Heart right ventricle (tissue), 16 donors: ENCODE measurements at places on chromosomes 5 and 9. TPM values are rescaled to one million over a fixed set of nuclear protein-coding genes. Genes with fewer than 3 reads are reported as not detected.

PCDH12 gene
- 4.9 TPM for total RNA-seq

PCDHGA1 gene
- 2.3 TPM for total RNA-seq

PCDHB14 gene
- total RNA-seq: 5.6 TPM

DNA sequence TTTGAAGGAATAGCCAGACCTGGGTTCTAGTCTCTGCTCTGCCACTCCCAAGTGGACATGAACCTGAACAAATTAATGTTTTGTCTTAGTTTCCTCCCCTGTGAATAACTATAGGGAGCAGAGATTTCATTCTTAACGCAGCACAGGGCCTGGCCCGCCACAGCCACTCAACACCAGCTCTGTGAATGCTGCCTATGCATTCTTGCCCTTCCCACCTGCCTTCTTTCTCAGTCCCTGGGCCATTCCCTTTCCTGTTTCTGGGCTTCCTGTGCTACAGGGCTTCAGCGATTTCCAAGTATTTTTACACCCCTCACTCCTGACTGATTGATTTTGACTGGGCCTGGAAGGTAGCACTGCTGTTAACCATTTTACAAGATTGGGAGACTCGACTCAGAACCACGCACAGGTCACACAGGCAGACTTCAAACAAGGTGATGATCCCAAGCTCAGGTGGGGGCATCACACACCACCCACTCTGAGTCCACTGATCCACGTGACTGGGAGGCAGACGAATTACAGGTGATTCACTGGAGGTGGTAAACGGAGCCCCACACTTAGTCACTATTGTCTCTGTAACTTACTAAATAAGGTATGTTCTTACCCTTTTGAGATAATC is 21.4 kb downstream of the PTPN3 start:
- no peak overlapping the region for H3K4me3 ChIP-seq
- peaks cover 63% of the 10 kb centered on the region for H3K4me1 ChIP-seq
- H3K36me3 ChIP-seq: no peaks in the 10 kb centered on the region
- DNase-seq: no peak
- H3K27ac ChIP-seq: peak overlapping the region; percentile 18

- H3K4me3 ChIP-seq: no peak overlapping the region
- H3K36me3 ChIP-seq: no peaks in the 10 kb centered on the region
- no peak for DNase-seq
- H3K4me1 ChIP-seq: no peaks in the 10 kb centered on the region
Measured at GRCh38 chr5:54021431-54022164, 288.8 kb downstream of the ARL15 start.

- H3K36me3 ChIP-seq: peaks cover 42% of the 10 kb centered on the region
- no peaks in the 10 kb centered on the region for H3K27me3 ChIP-seq
- no peak overlapping the region for H3K4me3 ChIP-seq
- no peaks in the 10 kb centered on the region for H3K4me1 ChIP-seq
- H3K27ac ChIP-seq: no peak overlapping the region
Measured at GRCh38 chr9:120902569-120903535, 23.7 kb downstream of the TRAF1 start.

GRCh38 chr9:35406183-35406959 is 83.5 kb upstream of the RUSC2 start:
- H3K27me3 ChIP-seq: no peaks in the 10 kb centered on the region
- no peak for DNase-seq
- no peaks in the 10 kb centered on the region for H3K4me1 ChIP-seq
- no peaks in the 10 kb centered on the region for H3K36me3 ChIP-seq
- H3K4me3 ChIP-seq: no peak overlapping the region

DNA sequence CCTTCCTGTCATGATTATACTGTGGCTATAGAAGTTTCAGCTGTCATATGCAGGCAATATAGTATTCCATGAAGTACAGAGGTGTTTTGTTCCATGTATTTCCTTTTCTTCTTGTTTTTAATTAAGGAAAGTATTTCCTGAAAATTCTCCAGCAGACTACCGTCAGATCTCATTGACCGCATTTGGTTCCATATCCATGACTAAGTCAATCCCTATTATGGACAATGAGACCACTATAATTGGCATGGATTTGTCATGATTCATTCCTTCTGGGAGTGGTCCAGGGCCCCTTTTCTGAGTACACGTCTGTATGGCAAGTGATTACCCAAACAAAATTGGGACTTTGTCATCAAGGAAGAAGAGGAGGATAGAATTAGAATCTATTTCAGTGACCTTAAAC is 283.2 kb upstream of the CLINT1 start:
- H3K27me3 ChIP-seq: no peaks in the 10 kb centered on the region
- no peaks in the 10 kb centered on the region for H3K36me3 ChIP-seq
- H3K4me3 ChIP-seq: no peak overlapping the region
- peaks cover 2% of the 10 kb centered on the region for H3K4me1 ChIP-seq
- no peak for DNase-seq

DNA sequence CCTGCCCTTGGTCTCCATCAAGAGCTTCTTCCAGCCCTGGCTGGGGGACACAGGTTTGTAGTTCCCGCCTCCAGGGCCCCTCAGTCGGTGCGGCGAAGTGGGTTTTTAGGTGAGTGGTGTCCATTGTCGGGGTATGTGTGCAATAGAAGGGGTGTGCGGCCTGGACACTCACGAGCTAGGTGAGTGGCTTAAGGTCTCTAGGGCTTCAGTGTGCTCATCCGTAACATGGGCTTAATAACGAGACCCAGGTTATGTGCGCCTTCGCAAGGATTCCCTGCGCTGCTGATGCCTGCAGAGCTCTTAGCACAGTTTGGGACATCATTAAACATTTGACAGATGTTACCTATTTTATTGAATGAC is 656 bp downstream of the CEP78 start:
- peaks cover 6% of the 10 kb centered on the region for H3K36me3 ChIP-seq
- peak overlapping the region; percentile 78 for H3K27ac ChIP-seq
- DNase-seq: no peak
- no peaks in the 10 kb centered on the region for H3K4me1 ChIP-seq
- H3K4me3 ChIP-seq: peak overlapping the region; percentile 73
- no peaks in the 10 kb centered on the region for H3K27me3 ChIP-seq

DNA sequence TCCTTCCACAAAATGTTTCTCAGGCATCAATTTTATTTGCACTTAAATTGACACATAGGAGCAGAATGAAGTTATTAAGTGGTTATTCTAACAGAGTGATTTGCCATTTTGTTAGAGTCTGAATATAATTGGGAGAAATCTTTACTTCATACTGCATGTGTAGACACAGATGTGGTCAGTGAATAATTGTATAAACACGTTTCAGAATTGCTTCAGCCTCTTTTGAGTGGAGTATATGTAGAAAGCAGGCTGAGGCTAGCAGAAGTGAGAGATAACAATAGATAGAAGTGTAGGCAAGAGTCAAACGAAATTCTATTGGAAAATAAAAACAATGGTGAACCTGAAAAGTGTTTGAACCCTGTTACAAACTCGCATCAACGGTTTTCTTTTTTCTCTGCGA is 270.7 kb downstream of the TMEM167A start:
- H3K4me3 ChIP-seq: no peak overlapping the region
- H3K27me3 ChIP-seq: no peaks in the 10 kb centered on the region
- H3K27ac ChIP-seq: no peak overlapping the region

DNA sequence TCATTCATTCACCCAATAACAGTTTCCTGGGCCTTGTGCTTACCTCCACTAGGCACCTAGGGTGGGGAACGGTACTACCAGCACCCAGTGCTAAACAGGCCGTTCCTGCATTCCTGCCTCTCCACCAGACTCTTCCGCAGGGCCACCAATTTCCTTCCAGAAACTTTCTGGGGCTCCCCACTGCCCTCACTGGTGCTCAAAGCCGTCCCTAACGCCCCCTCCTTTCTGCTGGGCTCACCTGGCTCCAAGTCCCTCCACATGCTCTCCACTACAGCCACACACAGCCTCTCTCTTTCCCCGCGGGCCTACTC is 1.4 kb downstream of the PHF19 start:
- peaks cover 5% of the 10 kb centered on the region for H3K4me1 ChIP-seq
- DNase-seq: no peak
- no peak overlapping the region for H3K4me3 ChIP-seq
- H3K27ac ChIP-seq: peak overlapping the region; percentile 84
- H3K27me3 ChIP-seq: no peaks in the 10 kb centered on the region

GRCh38 chr9:112502175-112502946 is 15.7 kb downstream of the KIAA1958 start:
- H3K27ac ChIP-seq: no peak overlapping the region
- H3K36me3 ChIP-seq: no peaks in the 10 kb centered on the region
- DNase-seq: no peak
- peaks cover 3% of the 10 kb centered on the region for H3K4me1 ChIP-seq
- no peaks in the 10 kb centered on the region for H3K27me3 ChIP-seq
